Activated CD8-positive, alpha-beta memory T cell treated with anti-CD3 and anti-CD28 coated beads, Interleukin-2, amount 10 ng/mL, durations not matched to agents 7 days and 5 days (primary cell): ENCODE measurements at places on chromosomes 5 and 9.
A peak's percentile ranks its signal among the peaks of the same experiment; 100 is the strongest.

DNA sequence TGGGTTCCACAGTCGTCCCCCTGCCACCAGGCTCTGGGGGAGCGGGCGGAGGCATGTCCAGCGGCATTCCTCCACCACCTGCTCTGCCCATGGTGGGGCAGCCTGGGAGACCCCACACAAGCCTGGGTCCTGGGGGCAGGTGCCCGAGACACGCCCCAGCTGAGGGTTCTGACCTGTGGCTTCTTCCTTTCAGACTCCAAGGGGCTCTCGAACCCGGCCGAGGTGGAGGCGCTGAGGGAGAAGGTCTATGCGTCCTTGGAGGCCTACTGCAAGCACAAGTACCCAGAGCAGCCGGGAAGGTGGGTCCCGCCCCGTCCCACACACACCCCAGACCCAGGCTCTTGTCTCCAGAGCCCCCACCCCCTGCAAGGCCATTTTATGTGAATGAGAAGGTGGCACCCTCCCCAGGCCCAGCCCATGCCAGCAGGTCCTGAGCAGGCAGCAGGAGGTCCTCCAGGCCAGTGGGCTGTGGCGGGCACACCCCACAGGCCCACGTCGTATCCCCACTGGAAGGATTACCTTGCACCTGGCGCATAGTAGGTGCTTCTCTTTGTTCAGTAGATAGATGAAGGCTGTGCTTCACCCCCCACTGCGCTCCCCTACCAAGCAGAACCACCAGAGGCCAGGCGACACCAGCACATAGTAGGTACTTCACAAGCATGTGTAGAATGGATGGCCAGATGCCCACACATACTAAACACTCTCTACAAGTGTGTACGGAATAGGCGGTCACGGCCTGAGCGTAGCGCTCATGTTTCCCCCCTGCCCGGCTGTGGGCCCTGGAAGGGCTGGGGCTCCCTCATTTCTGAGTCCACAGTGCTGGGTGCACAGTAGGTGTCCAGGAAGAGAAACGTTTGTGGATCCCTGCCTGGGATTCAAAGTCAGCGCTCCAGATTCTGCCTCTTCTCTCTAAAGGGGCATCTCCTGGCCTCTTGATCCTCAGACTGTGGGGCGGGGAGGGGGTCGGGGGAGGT, 107.9 kb downstream of the RXRA start:
- DNase-seq: no peak

GRCh38 chr9:112858625-112859147, 32.0 kb downstream of the SLC46A2 start:
- no peak for DNase-seq

DNA sequence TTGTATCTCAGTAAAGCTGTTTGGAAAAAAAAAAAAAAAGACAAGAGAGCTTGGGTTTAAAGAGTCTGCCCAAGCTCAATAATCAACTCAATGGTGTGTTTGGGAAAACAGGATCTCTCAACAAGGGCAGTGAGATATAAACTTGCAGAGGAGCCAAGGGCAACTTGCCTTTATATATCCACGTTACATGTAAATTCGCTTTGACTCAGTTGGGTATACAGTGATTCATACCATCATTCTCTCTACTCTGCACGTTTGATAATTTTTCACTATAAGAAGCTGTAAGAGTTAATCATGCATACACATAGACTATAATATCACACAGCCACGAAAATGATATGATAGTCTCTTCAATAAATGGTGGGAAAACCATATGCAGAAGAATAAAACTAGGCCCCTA, 24.9 kb downstream of the ADAM19 start:
- no peak for DNase-seq

GRCh38 chr5:153985498-153985897, 53.2 kb downstream of the FAM114A2 start:
- DNase-seq: no peak

GRCh38 chr9:37611014-37611413, 18.6 kb upstream of the TOMM5 start:
- DNase-seq: no peak

DNA sequence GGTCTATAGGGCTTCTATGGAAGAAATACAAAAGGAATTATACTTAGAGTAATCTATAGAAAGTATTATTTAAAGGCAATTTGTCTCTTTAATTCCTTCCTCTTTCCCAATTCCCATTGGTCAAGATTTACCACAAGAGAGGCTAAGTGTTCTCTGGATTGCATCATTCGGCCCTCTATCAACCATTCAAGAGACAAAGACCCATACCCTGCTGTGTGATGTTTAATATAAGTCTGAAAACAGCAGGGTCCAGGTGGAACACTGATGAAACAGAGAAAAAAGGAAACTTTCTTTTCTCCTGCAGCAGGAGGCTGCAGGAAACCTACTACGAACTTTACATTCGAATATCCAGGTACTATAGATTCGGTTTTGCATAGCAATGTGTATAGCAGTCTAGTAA, 323.4 kb downstream of the CHSY3 start:
- DNase-seq: no peak

- no peak for DNase-seq
Measured at GRCh38 chr5:75885849-75886596, 168.8 kb upstream of the POC5 start.

GRCh38 chr9:137145731-137146526, 7.0 kb downstream of the GRIN1 start:
- no peak for DNase-seq

- no peak for DNase-seq
Measured at GRCh38 chr9:124770359-124771020, 621 bp downstream of the NR6A1 start.

GRCh38 chr5:116272281-116272941, 187.6 kb downstream of the COMMD10 start:
- DNase-seq: no peak

DNA sequence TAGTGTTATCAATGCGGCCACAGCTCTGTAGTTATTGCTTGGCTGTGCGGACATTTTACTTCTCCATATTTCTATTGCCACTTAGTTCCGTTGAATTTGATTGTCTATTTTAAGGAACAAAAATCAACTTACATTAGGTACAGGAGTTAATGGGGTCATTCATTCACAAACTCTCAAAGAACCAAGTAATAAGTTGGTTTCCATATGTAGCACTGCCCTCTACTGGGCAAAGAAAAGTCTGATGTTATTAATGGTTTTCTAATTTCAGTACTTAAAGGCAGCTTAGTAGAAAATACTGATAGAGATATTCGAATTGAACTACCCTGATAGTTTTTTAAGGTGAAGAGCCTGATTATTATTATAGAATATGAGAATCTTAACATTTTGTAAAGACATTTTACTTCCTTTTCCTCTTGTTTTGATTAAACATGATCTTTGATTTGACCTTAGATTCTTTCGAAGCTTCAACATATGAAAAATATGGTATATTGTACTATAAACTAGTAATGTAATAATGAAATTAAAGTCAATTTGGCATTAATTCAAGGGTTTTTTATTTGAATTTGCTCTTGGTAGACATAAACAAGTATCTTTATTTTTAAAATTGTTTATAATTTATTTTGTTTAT, 119.5 kb upstream of the CTNND2 start:
- no peak for DNase-seq

GRCh38 chr9:135363596-135363995, 116.0 kb upstream of the PPP1R26 start:
- DNase-seq: no peak

DNA sequence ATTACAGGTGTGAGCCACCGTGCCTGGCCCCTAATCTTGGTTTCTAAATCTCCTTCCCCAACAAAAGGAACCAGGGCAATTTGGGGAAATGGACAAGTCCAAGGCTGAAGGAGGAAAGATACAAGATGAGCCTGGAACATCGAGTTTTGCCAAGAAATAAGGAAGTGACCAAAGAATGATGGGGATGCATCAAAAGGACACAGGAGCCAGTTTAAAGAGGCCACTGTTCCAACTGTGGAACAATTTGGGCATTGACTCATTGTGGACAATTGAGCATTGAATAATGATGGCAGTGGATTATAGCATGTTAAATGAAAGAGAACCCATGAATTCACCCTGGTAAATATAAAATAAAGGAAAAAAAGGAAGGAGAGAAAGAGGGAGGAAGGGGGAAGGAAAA, 47.5 kb downstream of the DUSP1 start:
- no peak for DNase-seq

DNA sequence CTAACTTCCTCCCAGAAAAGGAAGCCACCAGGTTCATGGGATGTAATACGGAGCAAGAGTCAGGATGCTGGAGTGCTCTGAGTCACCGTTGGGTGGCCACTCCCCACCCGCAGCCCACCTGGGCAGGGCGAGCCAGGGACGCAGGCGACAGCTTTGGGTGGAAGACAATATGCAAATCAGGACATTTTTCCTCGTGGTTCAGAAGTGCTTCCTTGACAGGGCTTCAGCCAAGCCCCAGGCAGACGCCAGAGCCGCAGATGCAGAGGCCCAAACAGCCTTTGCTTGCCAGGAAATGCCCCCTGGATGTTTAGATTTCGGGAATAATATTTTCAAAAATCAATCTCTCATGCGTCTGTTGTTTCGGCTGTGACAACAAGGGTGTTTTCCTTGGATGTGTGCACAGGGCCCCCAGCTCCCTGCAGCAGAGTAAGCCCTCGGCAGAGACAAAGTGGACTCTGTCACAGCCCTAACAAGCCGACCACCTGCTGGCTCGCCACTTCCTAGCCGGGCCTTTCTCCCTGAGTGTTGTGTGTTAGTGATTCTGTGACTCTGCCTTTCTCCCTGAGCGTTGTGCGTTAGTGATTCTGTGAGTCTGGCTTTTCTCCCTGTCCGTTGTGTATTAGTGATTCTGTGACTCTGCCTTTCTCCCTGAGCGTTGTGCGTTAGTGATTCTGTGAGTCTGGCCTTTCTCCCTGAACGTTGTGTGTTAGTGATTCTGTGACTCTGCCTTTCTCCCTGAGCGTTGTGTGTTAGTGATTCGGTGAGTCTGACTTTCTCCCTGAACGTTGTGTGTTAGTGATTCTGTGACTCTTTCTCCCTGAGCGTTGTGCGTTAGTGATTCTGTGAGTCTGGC, 11.8 kb upstream of the SLC9A3 start:
- no peak for DNase-seq

DNA sequence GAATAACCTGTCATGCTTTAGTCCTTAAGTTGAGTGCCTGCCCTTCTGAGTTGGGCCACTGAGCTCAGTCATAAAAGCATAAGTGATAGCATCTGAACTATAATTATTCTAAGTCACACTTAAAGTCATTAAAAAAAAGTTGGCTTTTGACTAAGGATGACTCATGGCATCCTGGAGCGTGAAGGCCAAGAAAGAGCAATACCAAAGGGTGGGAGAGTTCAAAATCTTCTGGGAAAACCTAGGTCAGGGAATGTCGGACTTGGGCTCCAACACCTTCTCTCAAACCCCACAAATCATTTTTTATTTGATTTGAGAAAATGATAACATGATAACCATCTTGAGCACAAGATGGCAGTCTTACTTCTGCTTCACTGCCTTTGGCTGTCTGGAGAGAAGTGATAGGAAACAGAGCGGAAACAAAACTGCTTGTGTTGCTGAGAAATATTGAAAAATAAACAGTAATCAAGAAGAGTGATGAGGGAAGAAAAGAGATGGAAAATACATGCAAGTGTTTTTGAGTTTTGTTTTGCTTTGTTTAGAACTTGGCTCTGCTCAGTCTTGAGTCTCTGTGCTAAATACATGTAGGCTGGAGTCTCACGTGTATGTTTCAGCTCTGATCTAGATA, 16.9 kb upstream of the NTRK2 start:
- no peak for DNase-seq

DNA sequence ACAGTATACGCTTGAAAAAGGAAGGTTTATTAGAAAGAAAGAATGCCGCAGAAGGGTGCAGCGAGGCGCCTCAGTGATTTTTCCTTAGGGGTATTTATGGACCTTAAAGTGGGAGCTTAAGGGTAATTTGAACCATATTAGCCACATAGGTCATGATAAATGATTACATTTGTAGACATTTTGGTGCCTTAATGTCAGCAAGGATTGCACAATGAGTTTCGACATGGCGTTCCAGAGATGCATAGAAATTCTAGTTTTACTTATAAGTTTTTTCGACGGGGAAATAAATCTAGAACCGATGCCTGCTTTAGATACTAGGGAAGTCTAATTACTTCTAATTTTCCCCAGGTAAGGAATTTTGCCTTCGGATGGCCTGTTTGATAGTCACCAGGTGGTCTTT, 20.7 kb upstream of the PANK3 start:
- DNase-seq: no peak

- DNase-seq: no peak
Measured at GRCh38 chr9:103798620-103799019, 295.5 kb upstream of the SMC2 start.

DNA sequence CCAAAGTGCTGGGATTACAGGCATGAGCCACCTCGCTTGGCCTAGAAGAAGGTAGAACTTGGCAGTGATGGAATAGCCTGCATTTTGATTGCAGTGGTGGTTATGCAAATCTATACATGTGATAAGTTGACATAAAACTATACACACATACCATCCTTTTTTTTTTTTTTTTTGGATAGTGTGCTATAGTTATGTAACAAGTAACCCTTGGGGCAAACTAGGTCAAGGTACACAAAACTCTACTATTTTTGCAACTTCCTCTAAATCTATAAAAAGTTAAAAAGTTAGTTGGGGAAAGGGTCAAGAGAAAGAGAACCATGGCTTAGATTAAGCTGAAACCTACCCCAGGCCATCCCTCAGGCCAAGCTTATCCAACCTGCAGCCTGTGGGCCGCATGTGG, 11.1 kb downstream of the TRIM14 start:
- DNase-seq: no peak

- DNase-seq: peak; percentile 78
Measured at GRCh38 chr9:35114840-35115628, 628 bp downstream of the ATOSB start.

- no peak for DNase-seq
Measured at GRCh38 chr9:109455861-109456260, 42.2 kb downstream of the PTPN3 start.

DNA sequence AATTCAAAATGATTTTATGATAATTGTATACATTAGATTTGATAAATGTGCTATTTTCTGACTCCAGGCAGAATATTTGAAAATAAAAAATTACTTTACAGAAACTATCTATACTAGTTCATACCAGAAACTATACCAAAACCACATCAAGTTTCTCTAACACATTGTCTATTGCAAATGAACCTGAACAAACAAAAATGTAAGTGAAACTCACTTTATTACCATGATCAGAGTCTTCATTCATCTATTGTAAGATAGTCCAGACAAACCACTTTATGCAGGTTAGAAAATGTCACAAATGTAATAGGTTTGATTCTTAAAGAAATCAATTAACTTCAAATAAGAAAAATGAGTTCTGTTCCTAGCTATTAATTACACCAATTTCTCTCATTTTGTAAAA, 99.4 kb downstream of the OXCT1 start:
- no peak for DNase-seq

- DNase-seq: no peak
Measured at GRCh38 chr5:146466521-146467349, 19.6 kb downstream of the TCERG1 start.

- no peak for DNase-seq
Measured at GRCh38 chr9:95836072-95836471, 39.4 kb upstream of the ERCC6L2 start.

- no peak for DNase-seq
Measured at GRCh38 chr9:100104314-100104713, 5.3 kb downstream of the INVS start.

GRCh38 chr9:104794070-104794469, 30.1 kb downstream of the NIPSNAP3B start:
- DNase-seq: no peak
